ENCODE measurements at places on chromosomes 16 and 17.

DNA sequence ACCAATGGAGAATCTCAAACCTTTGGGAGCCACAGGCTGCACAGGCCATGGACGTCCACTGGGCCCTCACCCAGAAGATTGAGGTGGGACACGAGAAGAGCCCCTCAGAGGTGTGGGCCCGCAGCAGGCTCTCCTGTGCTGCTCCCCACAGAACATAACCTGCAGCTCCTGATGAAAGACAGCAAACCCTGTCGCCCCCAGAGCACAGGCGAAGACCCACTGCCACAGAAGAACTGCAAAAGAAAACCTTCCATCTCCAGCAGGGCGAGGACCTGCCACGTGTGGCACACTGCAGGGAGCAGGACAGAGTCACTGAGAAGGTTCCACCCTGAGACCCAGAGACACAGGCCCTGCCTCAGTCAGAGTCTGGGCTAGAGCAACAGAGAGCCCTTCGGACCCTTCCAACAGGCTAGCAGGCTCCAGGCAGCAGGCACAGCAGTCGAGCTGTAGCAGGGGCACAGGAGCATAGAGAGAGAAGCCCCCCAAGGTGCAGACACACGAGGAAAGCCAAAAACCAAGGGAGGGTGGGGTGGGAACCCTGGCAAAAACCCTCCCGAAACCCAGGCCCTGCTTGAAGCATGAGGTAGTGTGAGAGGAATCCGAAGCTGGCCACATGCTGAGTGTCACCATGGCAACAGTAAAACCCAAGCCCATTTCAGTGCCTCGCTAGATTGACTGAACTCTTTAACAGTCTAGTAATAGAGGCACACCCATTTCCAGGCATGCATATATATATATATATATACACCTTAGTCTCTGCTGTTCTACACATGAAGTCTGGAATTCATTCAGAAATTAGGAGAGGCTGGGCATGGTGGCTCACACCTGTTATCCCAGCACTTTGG is 60.0 kb upstream of the CHMP6 start:
- peak; percentile 83 for DNase-seq

- no peak for DNase-seq
Measured at GRCh38 chr17:56109836-56110235, 43.4 kb upstream of the ANKFN1 start.

DNA sequence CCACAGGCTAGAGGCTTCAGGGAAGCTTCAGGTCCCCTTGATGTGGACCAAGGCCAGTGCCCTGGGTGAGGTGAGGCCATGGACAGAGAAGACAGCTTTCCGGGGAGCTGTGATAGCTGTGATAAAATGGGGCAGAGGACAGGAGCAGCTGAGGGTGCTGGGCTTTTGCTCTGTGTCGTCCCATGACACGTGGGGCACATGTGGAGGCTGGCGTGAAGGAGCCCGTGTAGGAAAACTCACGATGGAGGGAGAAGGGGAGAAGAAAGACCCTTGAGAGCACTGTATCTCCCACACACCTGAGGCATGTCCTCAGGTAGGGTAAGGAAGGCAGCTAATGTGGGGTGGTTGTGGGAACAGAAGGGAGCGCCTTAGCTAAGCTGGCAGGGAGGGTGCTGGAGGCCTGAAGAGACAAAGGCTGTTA is 21.3 kb downstream of the B9D1 start:
- DNase-seq, result no peak

- no peak for DNase-seq
Measured at GRCh38 chr17:32268734-32269288, 3.2 kb downstream of the RHBDL3 start.

DNA sequence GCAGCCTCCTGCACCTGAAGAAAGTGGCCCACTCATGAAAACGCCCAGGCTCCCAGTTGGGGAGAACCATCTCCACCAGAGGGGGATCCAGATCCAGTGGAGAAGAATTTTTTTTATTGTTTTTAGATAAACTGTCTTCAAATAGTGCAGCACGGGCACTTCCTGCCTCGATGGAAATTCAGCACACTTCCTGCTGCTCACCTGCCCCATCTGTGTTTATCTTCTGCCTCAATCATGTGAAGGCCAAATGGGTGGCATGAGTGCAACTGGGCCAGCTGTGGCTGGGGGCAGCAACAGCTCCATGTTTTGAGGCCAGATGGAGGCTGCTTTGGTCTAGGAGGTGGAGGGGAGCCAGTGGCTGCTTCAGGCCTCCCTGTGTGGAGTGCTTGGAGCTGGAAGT is 75.9 kb upstream of the WSB1 start:
- DNase-seq, result no peak

GRCh38 chr16:54928411-54929089 is 2.1 kb upstream of the IRX5 start:
- peak; percentile 83 for DNase-seq

GRCh38 chr17:56700919-56701420 is 107.5 kb downstream of the NOG start:
- no peak for DNase-seq
